ENCODE measurements at places on chromosomes 16 and 17. TPM values are rescaled to one million over a fixed set of nuclear protein-coding genes. Genes with fewer than 3 reads are reported as not detected.

MBTPS1 gene
- total RNA-seq, result 43.7 TPM

GPR142 gene
- total RNA-seq, result not detected

SLC7A6 gene
- 35.2 TPM for total RNA-seq

DNAH2 gene
- total RNA-seq, result 0.09 TPM

ADAD2 gene
- not detected for total RNA-seq

ABCA8 gene
- 0.21 TPM for total RNA-seq

PDILT gene
- not detected for total RNA-seq

KRTAP1-1 gene
- not detected for total RNA-seq

STRADA gene
- 27.0 TPM for total RNA-seq

NPIPB6 gene
- 1.9 TPM for total RNA-seq

ERI2 gene
- 16.3 TPM for total RNA-seq

PPM1E gene
- total RNA-seq, result 0.06 TPM

KCNJ18 gene
- total RNA-seq, result not detected

KRTAP2-1 gene
- not detected for total RNA-seq

STAC2 gene
- 0.14 TPM for total RNA-seq

RPL23 gene
- 2,538 TPM for total RNA-seq

CORO6 gene
- 5.2 TPM for total RNA-seq

WFDC1 gene
- not detected for total RNA-seq

C17orf107 gene
- total RNA-seq, result 0.17 TPM

CCL16 gene
- not detected for total RNA-seq

BRIP1 gene
- total RNA-seq, result 5.8 TPM

ADAM11 gene
- 2.7 TPM for total RNA-seq

HLF gene
- 0.34 TPM for total RNA-seq

KLHL10 gene
- 0.10 TPM for total RNA-seq

CDRT15L2 gene
- not detected for total RNA-seq

TPPP3 gene
- total RNA-seq, result 13.3 TPM

ZG16 gene
- total RNA-seq, result not detected

TBC1D3G gene
- not detected for total RNA-seq

PYY gene
- not detected for total RNA-seq

ABCC12 gene
- not detected for total RNA-seq

TNRC6C gene
- 2.4 TPM for total RNA-seq

ABCC6 gene
- 0.96 TPM for total RNA-seq

COX6A2 gene
- not detected for total RNA-seq

GUCY2D gene
- total RNA-seq, result not detected

CDRT15 gene
- not detected for total RNA-seq

PRDM7 gene
- total RNA-seq, result 0.03 TPM

CD300LB gene
- total RNA-seq, result 0.12 TPM

KRT13 gene
- 0.19 TPM for total RNA-seq

RHBDL1 gene
- total RNA-seq, result 1.4 TPM

NETO2 gene
- total RNA-seq, result 103 TPM

SOST gene
- not detected for total RNA-seq

HOXB7 gene
- total RNA-seq, result 32.4 TPM

HS3ST3B1 gene
- total RNA-seq, result 0.49 TPM

MEFV gene
- not detected for total RNA-seq

TP53TG3C gene
- 0.17 TPM for total RNA-seq

FGF11 gene
- total RNA-seq, result 1.2 TPM

UBFD1 gene
- total RNA-seq, result 51.9 TPM

Data from A549 treated with DMSO at 1 μM for 4 hours (cell line).